ENCODE measurements at places on chromosomes 3 and 15.

DNA sequence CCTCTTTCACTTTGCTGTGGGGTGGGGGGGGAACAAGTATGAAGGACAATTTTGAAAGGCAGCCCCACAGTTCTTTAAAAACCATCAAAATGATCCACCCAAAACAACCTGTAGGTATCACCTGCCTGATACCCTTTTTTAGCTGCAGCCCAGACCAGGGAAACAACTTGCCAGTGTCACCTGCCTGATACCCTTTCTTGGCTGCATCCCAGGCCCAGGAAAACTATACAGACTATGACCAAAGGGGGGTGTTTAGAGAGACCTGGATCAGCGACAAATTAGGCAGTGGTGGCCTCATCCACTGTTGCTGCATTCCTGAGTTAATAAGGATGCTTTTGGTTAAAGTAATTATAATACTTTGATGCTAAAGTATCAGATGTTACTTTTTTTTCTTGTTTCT, 122.0 kb downstream of the VPS13C start:
- DNase-seq, result no peak

- DNase-seq, result no peak
These were observed 2.4 kb downstream of the MKRN3 start for GRCh38 chr15:23567921-23568320.

DNA sequence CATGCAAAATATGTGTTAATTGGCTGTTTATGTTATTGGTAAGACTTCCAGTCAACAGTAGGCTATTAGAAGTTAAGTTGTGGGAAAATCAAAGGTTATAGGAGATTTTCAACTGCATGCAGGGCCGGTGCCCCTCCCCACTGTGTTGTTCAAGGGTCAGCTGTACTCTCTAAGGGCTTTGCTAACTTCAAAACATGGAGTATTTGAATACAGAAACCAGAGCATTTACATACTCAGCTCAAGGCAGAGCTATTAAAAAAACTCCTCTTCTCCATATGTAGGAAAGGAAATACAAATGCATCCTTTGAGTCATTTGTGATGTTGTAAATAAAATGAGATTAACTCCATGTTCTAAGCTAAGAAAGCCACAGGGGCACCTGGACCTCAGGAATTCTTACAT, 16.8 kb downstream of the IL17RB start:
- DNase-seq, result no peak

- DNase-seq, result no peak
These were observed 1464.5 kb downstream of the ZPLD1 start for GRCh38 chr3:103899328-103899727.

DNA sequence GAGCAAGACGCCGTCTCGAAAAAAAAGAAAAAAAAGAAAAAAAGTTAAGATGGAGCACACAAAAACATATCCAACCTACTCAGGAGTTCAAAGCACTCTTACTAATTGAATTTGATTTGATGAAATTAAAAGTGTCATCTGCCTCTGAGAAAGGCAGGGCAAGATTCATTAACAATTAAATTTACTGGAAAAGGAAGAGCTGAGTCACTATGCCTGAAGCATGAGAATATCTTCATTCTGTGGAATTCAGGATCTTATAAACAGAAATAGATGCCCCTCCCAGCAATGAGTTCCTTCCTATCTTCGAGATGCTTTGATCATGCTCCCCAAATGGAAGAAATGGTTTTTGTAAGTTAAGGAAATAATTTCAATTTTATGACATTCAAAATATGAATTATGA, 61.0 kb upstream of the ST3GAL6 start:
- DNase-seq, result no peak

DNA sequence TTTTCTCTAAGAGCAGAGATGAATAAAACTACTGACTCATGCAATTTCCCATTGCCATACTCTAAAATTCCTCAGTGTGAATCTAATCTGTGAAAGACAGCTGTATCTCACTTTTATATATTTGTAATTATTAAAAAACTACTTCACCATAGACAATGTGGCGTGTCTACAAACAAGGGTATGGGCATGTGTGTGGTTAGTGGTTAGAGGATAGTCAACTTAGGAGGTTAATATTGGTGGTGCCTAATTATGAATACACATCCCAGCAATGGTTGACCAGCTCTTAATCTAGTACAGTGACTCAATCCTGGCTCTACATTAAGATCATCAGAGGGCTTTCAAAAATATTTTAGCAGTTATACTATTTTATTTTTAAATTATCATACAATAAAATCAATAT, 94.5 kb downstream of the GOLIM4 start:
- DNase-seq, result no peak

DNA sequence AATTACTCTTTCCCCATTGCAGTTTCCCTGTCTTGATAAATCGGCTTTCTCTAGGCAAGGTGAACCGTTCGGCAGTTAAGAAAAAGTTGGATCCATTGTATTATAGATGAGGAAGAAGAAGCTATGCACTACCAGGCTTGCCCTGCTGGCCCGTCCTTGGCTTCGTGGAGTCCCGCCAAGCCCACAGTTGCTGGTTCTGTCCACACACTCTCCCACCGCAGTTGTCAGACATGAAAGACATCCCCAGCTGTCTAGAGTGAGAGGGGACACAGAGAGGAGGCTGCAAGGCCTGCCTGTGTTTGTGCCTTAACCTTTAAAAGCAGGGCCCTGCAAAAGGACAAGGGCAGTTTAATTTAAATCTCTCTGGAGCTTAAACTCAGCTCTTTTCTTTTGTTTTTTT, 47.2 kb upstream of the PLCL2 start:
- no peak for DNase-seq
